Pancreas (tissue), 10 donors: ENCODE measurements at places on chromosomes 7 and 10.

DNA sequence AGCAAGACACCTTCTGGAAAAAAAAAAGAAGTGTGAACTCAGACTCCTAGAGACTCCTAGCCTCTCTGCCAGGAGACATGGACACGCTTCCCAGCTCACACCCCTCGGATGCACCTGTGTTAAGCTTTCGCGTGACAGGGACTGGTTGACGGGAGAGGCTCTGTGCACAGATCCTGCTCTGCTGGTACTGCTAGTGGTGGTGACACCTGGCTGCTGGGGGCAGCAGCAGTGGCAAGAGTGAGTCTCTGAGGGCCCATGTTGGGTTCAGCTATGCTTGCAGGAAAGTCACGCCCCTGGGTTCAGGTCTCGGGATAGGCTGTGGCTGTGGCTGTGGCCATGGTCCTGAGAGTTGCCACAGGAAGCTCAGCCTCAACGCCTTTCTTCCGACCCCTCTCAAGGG lies 81.1 kb downstream of the XRCC2 start:
- no peak for DNase-seq

DNA sequence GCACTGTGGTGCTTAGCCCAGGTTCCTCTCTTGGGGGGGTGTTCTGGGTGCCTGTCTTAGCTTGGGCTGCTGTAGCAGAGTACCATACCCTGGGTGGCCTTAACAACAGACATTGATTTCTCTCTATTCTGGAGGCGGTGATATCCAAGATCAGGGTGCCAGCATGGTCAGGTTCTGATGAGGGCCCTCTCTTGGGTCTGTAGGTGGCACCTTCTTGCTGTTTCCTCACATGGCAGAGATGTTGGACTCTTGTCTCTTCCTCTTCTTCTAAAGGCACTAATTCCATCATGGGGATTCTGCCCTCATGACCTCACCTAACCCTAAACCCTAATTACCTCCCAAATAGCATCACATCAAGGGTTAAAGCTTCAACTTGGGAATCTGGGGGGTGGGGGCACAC lies 19.9 kb upstream of the CRHR2 start:
- no peak for DNase-seq

DNA sequence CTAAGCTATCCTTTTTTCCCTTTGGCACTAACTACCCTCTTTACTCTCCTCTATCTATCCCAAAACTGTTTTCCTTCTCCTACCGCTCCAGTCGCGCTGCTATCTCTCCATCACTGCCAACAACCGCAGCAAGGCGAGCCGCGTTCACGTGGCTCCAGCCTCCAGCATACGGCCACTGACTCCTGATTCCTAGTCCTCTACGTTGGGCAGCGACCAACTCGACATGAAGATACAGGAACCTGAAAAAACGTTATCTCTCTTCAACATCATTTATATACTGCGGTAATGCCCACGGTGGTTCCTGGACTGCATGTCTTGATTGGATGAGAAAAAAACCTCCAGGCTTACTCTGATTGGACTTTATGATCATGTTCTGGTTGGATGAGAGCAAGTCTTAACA lies 129.5 kb downstream of the ZNF716 start:
- DNase-seq = no peak

- no peak for DNase-seq
These were observed 28.7 kb downstream of the LSM5 start for GRCh38 chr7:32461484-32461883.

- peak; percentile 20 for DNase-seq
These were observed 1.1 kb downstream of the ALOX5 start for GRCh38 chr10:45375101-45375500.
